Activated CD8-positive, alpha-beta memory T cell treated with anti-CD3 and anti-CD28 coated beads for 1 hour (primary cell): ENCODE measurements at places on chromosomes 16 and 17.
A peak's percentile ranks its signal among the peaks of the same experiment; 100 is the strongest.

DNA sequence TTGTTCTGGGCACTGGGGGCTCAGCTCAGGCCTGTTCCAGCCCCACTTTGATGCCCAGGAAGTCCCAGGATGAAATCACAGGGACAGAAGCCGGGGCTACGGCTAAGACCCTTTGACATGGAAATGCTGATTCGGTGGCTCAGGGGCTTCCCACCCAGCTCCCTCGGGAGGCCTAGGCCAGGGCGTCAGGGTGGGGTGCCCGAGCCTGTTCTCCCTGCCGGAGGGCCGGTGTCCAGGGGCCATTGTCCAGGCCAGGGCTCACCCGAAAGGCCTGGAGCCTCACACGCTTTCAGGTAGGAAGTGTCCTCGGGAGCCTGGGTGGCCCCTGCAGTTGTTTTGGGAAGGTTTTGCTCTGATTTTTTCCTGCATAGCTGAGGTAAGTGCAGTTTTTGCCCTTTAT, 34.0 kb downstream of the METRNL start:
- DNase-seq = no peak

DNA sequence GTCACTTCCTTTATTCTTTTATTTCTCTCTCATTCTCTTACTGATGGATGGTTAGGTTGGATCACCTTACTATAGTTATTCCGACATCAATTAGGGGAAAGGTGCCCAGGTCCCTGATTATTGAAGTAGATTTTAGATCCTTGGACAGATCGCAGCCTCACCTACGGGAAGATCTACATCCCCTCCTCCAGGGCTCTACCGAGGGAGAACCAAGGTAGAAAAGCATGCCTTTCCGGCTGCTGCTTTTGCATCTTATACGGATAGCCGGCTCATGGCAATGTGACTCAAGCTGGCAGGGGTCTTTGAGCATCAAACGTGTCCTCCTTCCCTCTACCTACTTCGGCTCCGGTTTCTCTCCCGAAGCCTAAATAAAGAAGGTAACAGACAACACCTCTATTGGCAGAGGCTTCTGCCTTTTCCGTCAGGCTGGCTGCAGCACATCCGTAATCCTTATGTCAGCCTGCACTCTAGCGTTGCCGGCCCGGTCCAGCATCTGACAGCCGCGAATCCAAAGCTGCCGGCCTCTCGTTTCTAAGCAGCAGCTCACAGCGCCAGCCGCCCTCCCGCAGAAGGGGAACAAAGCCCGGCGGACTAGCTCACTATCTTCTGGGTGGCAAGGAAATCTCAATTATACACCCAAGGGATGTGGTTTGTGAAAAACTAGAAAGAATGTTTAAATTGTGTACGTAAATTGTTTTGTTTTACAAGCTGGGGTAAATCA, 46.9 kb downstream of the IRX6 start:
- DNase-seq = no peak

GRCh38 chr17:68397108-68397536, 60.2 kb downstream of the WIPI1 start:
- no peak for DNase-seq

- no peak for DNase-seq
Measured at GRCh38 chr17:48498164-48498850, 32.5 kb downstream of the HOXB1 start.

GRCh38 chr17:2050300-2051060, 4.4 kb upstream of the HIC1 start:
- DNase-seq = peak; percentile 52

GRCh38 chr17:12088035-12088434, 67.4 kb downstream of the MAP2K4 start:
- no peak for DNase-seq

DNA sequence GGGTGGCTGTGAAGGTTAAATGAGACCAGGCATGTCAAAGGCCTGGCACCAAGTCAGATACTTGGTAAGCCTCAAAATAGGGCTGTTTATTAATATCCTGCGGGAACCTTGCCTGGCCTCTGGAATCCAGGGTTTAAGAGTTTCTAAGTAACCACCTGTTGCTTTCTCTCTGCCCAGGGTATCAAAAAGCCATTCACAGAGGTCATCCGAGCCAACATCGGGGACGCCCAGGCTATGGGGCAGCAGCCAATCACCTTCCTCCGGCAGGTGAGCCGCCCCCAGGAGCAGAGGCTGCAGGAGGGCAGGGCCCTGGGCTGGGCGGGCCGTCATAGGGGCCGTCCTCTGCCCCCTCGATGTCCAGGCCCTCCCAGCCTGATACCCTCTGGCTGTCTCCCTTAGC, 13.3 kb downstream of the GPT2 start:
- DNase-seq = no peak

DNA sequence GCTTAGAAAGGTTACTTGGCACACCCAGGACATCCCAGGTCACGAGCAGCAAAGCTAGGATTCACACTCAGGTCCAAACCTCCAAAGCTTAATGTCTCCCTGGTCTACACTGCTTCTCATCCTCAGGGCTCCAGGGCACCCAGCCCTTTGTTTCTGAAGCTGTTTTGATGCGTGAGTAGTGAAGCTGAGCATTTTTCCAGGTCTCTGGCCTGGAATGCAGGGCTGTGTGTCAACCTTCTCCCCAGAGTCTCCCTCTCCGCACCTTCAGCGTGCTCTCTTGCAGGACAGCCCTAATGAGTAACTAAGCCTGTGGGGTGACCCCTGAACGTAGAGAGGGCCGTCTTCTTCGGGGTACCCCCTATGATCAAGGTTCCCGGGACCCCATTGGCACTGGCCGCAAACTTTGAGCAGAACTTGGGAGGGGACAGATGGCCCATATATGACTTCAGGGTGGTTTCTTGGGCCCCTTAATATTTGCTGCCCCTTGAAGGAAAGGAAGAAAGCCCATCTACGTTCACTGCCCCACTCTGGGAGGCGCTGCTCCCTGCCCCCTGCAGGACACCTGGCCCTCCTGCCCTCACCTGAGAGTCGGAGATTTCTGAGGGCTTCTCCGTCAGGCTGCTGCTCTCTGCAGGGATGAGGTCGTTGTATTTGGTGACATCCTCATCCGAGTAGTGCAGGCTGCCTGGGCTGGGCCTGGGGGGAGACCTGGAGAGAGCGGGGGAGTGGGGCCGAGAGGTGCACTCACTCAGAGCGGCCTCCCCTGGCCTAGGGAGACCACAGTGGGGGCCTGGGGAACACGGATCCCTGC, 36.4 kb upstream of the CDC42EP4 start:
- no peak for DNase-seq

DNA sequence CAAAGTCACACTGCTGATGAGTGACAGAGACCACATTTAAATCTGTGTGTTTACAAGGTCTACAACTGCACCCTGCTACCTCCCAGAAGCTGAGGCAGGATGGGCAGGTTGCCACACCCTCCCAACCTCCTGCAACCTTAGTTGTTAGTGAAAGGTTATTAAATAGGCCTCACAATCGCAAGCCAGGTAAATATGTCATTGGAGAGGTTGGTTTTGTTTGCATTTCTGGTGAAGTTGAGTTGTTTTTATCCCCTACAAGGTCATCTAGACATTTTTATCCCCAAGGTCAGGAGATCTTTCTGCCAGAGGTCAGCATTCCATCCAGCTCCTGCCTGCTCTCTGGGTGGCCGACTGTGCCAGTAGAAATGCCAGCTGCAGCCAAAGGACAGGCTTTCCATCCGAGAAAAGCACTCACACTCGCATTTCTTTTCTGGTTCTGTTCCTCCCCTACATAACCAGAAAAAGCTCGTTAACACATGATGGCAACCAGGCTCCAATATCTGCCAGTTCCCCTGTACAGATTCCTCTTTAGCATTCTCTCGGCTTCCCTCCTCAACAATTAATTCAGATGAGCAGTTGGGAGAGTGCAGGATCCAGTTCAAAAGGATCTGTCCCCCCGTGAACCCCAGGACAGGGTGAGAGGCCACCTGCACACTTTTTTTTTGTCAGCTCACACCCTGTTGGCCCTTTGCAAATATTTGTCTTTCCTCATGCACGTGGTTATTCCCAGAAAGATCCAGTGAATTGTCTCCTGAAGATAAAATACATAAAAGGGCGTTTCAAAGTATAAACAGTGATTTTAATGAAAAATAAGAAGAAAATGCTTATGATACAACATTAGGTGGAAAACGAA, 562.8 kb downstream of the MAF start:
- no peak for DNase-seq

DNA sequence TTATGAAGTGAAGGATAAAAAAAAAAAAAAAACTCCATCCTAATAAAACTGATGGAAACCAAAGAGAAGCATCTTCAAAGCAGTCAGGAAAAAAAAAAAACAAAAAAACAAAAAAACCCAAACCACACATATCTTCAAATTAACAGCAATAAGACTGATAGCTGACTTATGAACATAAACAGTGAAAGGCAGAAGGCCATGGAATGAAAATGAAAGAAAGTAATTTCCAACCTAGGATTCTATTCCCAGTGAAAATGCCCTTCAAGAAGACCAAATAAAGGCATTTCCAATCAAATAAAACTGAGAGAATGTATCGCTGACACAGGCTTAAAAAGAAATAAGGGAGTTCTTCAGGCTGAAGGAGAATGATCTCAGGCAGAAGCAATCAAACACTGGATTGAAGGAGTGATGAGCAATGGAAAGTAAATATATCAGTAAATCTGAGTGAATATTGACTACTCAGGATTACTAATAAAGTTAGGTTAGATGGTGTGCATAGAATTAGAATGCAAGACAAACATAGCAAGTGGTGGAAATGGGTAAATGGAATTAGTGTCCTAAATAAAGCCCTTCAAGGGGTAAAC, 92.1 kb downstream of the USP31 start:
- no peak for DNase-seq

DNA sequence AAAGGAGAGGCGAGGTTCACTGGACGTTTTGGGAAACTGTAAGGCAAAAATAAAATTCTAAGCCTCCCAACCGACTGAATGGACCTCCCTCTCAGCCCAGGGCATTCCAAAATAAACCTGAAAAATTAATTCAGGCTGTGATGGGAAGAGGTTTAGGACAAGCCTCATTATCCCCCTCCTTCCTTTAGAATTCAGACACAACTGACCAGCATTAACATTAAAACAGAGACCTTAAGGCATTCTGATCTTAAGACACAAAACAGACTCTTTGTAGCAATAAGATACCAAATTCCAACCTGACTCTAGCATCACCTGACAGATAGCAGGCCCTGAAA, 298 bp upstream of the LDHD start:
- DNase-seq = no peak

GRCh38 chr16:1159325-1159972, 6.5 kb downstream of the CACNA1H start:
- DNase-seq = no peak

DNA sequence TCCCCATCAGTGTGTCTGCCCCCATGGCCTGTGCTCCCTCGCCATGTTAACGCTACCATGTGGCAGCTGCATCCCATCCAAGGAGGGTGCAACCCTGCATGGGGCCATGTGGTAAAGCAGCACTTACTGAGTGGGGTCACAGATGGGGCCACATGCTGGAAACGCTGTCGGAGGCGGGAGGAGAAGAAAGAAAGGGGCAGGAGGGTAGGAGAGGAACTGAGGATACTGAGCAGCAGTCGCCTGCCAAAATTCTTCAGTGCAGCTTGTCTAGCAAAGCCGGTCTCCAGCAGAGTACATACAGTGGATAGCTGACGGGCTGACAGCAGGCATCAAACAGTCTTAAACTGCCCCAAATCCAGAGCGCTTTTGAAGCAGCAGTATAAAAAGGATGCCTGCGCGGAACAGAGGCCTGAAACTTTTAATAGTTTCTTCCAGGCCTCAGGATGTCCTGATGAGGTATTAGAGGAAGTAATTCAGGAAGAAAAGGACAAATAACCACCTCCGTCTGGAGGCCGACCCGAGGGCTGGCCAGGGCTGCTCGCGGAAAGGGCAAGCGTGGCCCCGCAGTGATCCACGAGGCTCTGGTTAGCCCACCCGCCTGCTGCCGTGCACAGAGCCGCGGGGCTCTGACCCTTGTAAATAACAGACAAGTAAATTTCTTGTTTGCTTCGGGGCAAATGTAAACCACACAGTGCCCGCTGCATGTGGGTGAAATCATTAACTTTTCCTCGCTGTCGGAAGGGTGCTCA, 149.0 kb downstream of the CCDC182 start:
- DNase-seq = no peak

GRCh38 chr17:40577611-40578065, 12.4 kb upstream of the CCR7 start:
- no peak for DNase-seq

DNA sequence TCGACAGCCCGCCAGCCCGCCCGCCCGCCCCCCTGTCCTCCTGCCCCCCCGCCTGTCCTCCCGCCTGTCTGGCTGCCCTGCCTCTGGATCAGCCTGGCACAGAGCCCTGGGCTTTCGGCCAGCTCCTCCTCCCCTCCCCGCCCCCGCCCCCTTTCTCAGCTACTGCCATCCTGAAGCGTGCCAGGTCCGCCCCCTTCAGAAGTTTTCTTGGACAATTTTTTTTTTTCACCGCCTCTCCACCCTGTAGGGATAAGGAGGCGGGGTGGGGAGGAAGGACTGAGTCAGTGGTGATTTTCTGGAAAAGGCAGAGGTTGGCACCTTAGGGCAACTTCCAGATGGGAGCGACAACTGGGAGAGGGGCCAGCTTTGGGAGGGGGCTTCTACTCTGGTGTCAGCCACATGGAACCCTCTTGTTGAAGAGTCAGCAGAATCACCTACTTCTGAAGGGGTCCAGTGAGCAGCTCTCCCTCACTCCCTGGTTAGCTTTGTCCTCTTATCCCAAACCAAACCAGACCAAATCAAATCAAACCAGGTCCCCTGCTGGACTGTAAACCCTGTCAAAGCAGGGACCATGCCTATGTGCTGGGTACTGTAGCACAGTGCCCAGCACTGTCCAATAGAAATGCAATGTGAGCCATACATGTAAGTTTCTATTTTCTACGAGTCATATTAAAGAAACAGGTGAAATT, 19.7 kb downstream of the IGF2BP1 start:
- DNase-seq = no peak

GRCh38 chr16:2481676-2482075, 6.7 kb downstream of the TBC1D24 start:
- no peak for DNase-seq

GRCh38 chr17:72219824-72220493, 99.1 kb downstream of the SOX9 start:
- no peak for DNase-seq

GRCh38 chr17:42268236-42268635, 8.0 kb downstream of the STAT5B start:
- no peak for DNase-seq

DNA sequence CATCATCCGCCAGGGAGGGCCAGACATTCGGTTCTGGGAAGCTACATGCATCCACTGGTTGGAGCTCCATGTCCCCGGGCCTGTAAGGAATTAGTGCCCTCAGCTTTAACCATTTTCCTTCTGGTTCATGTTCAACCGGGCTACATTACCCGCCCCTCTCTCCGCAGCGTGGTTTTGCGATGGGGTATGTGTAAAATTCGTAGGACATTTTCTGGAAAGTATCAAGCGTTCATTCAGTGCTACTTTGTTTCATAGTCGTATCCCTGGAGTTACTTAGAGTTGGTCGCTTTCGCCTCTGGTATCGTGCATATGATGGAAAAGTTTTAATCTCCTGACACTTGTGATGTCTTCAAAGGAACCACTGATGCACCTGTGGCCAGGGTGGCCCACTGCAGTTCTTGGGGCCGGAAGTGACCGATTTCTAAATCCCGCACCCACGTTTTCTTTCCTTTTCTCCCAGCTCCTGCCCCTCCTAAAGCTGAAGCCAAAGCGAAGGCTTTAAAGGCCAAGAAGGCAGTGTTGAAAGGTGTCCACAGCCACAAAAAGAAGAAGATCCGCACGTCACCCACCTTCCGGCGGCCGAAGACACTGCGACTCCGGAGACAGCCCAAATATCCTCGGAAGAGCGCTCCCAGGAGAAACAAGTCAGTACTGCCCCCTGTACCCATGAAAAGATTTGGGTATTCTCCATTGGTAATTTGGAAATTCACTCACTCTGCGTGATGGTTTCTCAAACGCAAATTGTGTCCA, 637 bp downstream of the RPL23A start:
- DNase-seq = no peak
